ENCODE measurements at places on chromosomes 2 and 18.

DNA sequence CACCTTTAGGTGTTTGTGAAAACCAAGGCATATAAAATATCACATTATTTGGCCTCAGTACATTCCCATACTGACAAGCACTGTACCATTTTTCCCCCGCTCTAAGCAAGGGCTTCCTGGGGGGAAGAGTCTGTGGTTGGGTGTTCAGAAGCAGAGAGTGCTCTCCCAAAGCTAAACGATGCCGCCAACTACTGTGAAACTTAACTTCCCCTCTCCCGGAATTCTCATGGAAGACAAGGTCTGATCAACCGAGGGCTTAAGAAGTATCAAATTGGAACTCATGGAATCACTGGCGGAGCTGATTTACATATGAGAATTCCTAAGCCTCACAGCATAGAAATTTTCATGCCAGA lies 433 bp upstream of the MFF start:
- DNase-seq, result peak; percentile 65

DNA sequence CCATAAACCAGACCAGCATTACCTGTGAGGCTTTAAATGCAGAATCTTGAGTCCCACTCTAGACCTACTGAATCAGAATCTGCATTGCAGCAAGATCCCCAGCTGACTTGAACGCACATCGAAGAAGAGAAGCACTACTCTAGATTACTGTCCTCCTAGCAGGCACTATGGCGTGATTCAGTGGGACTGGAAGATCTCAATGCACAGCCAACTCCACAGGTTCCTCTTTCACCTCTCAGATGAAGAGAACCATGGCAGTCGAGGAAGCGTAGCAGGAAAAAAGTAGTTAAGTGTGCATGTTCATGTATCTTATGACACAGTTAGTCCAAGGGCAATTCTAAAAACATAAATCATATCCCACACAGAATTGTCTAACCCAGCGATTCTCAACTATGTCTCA lies 97.4 kb downstream of the STK39 start:
- DNase-seq, result no peak

GRCh38 chr2:138846216-138846821 lies 66.1 kb upstream of the NXPH2 start:
- peak; percentile 6 for DNase-seq

DNA sequence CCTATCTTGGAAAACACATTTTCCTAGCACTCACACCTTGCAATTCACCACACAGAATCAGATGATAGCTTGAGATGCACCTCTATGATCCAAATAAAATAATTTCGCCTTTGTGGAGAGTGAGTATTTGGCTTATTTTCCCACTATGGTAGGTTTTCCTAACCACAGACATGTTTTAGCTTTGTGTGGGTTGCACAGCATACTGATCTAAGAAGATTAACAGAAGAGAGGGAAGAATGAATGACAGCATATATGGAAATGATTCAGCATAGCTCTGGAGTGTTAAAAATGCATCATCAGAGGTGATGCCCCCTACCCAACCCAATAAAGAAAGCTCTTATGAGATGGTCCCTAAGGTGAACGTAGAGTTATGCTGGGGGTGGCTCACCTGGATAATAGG lies 72.5 kb downstream of the GCA start:
- DNase-seq, result no peak

DNA sequence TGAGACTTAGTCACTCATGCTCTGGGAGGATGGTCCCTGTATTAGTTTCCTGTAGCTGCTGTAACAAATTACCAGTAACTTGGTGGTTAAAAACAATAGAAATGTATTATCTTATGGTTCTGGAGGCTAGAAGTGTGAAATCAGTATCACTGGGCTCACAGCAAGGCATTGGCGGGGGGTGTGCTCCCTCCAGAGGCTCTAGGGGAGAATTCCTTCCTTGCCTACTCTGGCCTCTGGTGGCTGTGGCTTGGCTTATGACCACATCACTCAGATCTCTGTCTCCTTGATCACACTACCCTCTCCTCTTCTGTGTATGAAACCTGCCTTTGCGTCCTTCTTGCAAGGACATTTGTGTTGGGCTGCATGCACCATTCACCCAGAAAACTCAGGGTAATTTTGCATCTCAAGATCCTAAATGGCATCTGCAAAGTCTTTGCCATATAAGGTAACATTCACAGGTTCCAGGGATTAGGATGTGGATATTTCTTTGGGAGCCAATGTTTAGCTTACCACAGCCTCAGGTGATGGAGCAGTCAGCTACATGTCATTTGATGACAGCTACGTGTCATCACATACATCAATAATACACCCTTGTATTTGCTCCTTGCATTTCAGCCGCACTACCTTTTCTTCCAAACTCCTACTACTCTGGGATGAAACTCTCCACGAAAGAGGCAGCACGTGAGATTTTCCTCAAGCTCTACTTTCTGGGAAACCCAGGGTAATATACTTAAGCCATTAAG lies 49.6 kb upstream of the POU3F3 start:
- no peak for DNase-seq

DNA sequence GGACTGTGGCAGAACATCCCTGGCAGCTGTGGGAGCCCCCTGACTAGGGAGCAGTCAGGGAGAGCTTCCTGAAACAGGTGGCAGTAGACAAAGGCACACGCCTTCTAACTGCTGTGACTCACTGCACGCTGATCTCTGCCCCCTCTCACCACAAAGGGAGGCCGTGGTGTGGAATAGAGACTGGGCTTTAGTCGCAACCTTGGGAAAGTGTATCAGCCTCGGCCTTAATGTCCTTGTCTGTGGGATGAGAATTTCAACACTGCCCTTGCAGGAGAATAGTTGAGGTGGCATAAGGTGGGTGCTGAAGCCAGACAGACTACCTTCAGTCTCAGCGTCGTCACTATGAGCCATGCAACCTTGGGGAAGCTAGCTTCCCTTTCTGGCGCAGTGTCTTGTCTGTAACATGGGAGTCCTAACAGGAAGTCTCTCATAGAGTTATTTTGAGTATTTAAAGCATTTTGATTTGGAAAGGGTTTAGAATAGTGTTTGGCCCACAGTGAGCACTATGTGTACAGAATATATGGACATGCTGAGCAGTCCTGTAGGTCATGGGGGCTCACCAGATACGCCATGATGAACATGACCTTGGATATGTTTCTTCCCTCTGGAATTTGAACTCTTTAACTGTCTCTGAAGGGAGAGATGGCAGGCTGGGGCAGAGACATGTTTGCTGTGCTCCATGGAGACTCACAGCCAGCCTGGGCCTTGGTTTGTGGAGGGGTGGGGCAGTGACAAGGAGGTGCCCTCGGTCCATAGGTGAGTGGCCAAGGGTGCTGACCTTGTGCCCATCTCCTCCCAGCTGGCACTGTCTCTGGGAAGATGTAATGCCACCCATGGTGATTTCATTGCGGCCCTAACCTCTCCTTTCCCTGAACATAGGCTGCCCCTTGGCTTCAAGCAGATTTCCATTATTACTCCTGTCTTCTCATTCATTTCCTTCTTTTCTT lies 29.5 kb upstream of the SMAD7 start:
- DNase-seq, result no peak

DNA sequence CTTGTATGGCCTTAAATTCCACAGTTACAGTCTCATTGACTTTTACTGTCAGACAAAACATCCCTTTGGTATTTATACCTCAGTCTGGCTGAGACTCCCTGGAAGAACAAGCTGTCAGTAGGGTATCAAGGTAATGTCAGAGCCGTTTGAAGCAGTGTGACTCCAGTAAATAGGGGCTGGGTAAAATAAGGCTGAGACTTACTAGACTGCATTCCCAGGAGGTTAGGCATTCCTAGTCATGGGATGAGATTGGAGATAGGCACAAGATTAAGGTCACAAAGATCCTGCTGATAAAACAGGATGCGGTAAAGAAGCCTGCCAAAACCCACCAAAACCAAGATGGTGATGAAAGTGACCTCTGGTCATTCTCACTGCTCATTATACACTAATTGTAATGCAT lies 219.5 kb upstream of the SKOR2 start:
- DNase-seq, result no peak

- no peak for DNase-seq
These were observed 19.6 kb upstream of the RPIA start for GRCh38 chr2:88671786-88672427.

DNA sequence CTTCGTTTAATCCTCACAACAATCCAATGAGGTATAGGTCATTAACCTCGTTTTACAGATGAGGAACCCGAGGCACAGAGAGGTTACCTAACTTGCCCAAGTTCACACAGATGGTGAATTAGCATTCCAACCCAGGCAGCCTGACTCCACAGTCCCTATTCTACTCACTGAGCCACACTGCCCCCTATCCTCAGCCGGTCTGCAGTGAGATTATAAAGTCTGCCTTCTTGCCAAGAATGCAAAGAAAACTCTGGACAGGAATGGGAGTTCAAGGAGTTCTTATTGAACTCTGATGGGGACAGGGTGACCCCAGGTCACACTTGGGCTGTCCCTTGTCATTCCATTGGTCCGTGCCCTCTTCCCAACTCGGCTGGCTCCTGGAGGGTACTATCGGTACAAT lies 118.1 kb upstream of the MSH6 start:
- no peak for DNase-seq

DNA sequence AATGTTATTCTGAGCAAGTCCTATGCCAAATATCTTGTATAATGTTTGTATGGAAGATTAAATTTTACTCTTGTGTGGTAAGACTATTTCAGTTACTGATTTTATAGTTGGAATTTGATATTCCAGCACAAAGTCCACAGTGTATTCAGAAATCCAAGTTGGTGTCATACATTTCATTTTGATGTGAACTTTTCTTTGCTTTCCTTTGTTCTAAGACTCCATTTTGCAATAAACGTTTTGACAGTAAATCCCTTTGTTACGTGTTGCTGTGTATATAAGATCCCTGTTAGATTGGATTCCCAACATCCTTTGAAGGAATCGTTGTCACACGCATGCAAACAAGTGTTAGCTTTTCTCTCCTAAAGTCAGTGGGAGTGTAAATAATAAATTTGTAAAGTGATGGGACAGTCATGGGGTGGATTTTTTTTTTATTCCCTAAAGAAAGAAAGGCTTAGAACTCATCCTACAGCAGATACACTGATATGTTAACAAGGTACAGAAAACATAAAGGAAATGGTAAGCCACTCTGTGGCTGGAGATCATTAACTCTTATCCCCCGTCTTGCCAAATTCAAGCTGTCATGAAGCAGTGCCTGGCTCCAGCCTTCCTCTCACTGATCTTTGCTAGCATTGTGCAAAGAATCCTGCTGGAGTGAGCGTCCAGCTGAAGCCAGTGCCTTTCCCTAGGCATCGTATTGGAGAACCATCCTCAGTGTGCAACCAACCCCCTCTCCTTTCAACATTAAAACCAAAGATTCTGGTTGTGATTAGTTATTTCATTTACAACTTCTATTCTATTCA lies 127.6 kb upstream of the CDCA7 start:
- no peak for DNase-seq

GRCh38 chr2:26911911-26912861 lies 58.3 kb upstream of the MAPRE3 start:
- peak; percentile 39 for DNase-seq

DNA sequence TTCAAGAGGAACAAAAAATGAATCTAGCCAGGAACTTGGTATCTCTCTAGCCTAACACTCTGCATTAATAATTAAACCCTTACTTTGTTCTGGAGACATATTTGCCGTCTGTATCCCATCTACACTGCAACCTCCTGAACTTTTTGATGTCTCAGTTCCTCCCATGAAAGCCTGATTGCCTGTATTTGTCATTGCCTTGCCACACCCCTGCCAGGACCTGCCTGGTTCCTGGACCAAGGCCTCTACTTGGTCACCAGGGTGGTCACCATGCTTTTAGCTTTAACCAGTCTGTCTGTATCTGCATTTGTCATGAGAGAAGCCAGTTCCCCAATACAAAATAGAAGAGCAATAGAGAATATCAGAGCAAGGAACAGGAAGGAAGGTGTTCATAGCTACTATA lies 58.8 kb upstream of the NOL4 start:
- no peak for DNase-seq

DNA sequence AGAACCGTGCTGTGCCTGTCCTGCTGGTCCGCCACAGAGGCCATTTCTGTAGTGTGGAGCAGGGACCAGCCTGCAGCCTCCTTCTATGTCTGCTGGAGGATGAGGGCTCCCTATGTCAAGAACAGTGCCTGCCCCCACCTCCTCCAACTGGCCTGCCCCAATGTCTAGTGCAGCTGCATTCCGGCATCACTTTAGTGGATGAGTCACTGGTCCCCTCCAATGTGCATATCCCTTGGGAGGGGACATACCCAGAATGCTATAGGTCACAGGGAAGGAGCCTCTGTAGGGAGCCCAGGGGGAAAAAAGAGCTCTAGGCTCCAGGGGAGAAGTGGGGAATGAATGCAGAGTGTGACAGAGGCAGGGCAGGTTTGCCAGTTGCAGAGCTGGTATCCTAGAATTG lies 219.6 kb downstream of the CELF4 start:
- no peak for DNase-seq

- DNase-seq, result no peak
These were observed 165.9 kb upstream of the SPRED2 start for GRCh38 chr2:65598264-65598663.

- DNase-seq, result no peak
These were observed 370.2 kb downstream of the PTPRM start for GRCh38 chr18:7937268-7937667.

DNA sequence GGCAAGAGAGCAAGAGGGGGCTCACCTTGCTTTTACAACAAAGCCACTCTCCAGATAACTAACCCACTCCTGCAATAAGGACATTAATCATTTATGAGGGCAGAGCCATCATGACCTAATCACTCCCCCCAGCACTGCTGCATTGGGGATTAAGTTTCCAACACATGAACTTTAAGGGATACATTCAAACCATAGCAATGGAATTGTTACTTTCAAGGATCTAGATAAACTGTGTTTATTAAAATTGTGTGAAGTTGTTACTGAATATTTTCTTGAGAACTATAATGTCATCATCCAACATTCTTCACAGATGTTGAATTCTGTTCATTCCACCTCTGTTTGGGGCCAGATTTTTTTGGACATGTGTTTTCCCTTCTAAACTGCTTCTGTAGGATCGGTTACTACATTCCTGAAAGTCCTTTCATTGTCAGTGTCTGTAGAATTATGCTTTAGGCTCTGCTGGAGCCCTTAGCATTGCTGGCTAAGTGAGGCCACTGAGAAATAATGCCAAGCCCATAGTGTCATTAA lies 50.4 kb downstream of the SPATS2L start:
- DNase-seq, result no peak
